ENCODE measurements at places on chromosomes 7 and 10. TPM values are rescaled to one million over a fixed set of nuclear protein-coding genes. Genes with fewer than 3 reads are reported as not detected.

The ZNF786 gene
- 3.5 TPM for total RNA-seq

The MINDY4 gene
- 6.0 TPM for total RNA-seq

The DNAH11 gene
- total RNA-seq: 3.7 TPM

The OR2A5 gene
- not detected for total RNA-seq

The CUL2 gene
- 28.2 TPM for total RNA-seq

The SLC39A12 gene
- total RNA-seq: not detected

The SEMA4G gene
- 3.4 TPM for total RNA-seq

The CPSF4 gene
- 17.9 TPM for total RNA-seq

DNA sequence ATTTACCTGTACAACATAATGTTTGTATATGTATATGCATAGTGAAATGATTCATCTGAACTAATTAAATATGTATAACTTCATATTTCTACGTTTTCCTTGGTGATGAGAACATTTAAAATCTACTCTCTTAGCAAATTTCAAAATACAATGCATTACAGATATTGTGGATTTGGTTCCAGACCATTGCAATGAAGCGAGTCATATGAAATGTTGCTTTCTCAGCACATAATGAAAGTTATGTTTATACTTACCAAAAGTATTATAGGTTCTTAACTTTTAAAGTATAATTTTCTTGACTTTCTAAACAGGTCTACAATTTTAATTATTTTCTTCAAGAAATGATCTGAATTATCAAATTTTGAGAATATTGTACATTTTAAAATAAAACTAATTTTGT, 189.2 kb downstream of the CSTF2T start:
- no peak for DNase-seq

DNA sequence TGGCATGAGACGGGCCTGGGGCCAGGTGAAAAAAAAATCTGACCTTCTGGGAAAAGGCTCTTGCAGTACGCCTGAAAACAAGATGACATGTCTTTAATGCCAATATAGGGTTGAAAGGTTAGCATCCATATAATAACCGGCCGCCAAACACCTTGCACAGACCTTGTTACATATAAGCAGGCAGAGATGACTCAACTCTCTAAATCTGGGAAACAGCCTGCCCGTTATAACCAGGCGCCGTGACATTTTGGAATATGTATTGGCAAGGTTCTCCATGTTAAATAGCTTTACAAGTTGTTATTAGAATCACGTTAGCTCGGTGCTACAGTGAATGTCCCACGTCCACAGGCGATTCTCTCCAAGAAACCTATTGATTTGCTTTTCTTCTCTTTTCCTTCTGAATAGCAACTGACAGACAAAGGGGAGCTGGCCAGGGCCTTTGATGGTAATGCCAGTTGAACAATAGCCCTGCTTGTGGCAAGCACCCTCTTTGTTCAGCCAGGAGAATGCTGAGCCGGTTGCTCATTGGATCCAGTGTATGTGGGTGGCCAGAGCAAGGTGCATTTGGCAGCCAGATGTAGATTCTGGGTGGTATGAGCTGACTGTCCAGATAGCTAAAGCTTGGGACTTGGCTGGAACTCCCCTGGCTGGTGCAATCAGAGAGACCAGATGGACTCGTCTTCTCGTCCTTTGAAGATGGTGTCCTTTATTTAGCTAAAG, 80.1 kb upstream of the AUTS2 start:
- no peak for DNase-seq

DNA sequence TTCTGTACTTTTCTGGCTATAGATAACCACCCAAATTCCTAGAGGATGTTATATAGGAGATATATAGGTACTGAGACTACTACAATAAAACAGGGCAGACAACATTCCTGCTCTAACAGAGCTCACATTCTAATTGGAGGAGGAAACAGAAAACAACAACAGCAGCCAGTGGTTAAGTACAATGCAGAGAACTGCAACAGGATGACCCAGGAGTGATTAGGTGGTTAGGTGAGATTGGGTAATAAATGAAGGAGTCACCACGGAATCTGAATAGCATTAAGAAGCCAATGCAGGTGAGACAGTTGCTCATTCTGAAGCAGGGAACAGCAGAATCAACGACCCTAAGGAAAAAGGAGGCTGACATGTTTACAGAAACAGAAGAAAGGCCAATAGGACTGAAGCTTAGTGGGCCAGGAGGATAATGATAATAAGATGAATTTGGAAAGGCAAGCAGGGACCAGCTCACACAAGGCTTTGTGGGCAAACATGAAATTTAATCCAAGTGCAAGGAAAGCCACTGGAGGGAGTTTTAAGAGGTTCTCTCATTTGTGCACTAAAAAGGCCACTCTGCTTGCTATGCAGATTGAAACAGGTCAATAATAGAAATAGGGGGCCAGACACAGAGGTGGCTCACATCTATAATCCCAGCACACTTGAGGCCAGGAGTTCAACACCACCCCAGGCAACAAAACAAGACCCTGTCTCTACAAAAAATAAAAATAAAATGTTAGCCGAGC, 16.9 kb upstream of the REEP3 start:
- no peak for DNase-seq

GRCh38 chr10:20552382-20552781, 344.7 kb downstream of the NEBL start:
- no peak for DNase-seq

DNA sequence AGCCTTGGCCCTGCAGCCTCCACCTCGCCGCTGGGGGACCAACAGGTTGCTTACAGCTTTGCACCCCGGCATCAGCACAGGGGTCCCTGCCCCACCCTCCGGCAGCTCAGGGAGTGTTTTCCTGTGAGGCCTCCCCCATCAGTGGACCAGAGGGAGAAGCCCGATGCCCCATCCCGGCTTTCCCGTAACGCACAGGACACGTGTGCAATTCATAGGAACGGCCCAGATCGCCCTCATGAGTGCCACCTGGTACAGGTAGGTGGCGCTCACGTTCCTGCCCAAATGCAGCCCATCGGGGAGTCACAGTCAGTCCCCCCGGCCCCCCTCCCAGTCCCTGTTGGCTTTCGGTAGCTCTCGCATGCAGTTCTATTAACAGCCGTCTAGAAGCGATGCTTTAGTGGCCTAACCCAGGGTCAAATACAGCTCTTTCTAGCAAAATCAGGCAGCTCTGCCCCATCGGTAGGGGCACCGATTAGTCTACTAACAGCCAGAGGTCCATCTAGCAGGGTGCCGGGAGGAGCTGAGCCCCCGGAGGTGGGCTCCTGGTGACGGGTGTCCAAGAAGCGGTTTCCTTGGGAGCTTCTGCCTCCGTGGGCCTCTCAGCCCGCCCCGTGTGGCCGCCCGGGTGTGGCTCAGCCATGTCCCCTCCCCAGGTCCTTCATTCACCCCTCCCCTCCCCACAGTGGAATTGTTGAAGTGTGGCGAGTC, 48.4 kb upstream of the GTF2IRD1 start:
- peak; percentile 9 for DNase-seq

GRCh38 chr7:12945901-12946300, 258.5 kb downstream of the ARL4A start:
- DNase-seq: no peak

- no peak for DNase-seq
Measured at GRCh38 chr10:132861884-132862461, 76.0 kb upstream of the NKX6-2 start.

GRCh38 chr7:122520971-122521555, 177.9 kb downstream of the RNF133 start:
- DNase-seq: no peak

DNA sequence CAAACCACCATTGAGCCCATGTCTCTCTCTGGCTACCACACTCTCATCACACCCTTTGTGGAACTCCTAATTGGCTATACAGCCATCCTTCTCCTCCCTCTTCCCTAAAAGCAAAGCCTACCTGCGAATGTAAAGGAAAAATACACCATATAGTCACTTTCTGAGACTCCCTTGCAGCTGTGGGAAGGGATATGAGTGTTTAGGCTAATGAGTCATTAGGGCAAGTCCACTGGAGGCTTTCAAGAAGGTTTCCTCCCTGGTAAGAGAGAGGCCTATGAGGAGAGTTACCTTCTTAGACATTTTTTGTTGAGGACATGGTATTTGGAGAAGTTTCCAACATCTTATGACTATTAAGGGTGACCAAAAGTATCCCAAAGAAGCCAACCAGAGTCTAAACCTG, 4.1 kb upstream of the TMEM243 start:
- no peak for DNase-seq

- DNase-seq: no peak
Measured at GRCh38 chr10:14219411-14219810, 111.3 kb downstream of the FRMD4A start.

DNA sequence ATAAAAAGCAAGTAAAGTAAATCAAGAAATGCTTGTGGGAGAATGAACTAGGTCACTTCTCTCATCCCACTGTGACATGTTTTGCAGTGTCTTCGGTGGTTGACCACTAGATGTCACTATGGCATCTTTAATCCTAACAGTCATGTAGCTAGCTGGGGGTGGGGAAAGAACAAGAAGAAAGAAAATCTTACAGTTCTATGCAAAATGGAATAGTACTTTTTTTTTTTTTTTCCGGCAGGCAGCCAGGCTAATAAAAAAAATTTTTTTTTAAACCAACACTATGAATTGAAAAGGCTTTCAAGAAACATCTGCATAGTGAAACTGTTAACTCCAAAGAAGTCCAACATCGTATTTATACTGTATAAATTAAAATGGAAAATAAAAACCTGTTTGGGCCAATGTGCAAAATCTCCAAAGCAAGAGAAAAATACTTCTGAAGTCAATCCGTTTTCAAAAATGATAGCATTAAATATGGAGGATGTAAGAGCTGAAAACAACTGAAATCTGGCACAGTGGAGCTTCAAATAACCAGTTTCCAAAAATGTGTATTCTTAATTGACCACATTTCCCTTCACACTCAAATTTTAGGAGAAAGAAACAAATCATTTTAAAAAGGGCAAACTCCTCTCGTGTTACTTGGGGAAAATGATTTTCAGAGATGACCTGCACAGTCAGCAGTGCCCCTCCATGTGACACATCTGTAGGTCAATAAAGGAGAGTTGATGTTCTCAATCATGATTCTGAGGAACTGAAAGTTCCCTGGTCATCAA, 38.5 kb downstream of the CDK1 start:
- DNase-seq: no peak

- DNase-seq: no peak
Measured at GRCh38 chr10:49173201-49173772, 14.9 kb downstream of the TMEM273 start.

- no peak for DNase-seq
Measured at GRCh38 chr7:100875356-100875751, 451 bp downstream of the SRRT start.

DNA sequence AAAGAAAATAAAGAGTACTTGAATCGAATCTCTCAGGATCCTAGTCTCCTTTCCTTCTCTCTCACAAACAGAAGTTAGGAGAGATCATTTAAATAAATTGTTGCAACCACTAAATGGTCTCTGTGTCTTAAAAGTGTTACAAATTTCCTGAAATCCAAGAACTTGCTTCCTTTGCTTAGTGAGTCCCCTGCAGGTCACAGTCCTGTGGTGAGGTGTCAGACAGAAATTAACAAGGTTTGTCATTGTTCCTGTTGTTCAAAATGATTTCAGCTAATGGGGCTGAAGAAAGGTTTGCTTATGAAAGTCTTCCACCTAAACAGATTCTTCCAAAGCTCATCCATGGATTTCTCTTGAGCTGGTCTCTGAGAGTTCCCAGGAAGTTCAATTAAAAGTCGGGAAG, 151.6 kb upstream of the SLC26A5 start:
- no peak for DNase-seq

DNA sequence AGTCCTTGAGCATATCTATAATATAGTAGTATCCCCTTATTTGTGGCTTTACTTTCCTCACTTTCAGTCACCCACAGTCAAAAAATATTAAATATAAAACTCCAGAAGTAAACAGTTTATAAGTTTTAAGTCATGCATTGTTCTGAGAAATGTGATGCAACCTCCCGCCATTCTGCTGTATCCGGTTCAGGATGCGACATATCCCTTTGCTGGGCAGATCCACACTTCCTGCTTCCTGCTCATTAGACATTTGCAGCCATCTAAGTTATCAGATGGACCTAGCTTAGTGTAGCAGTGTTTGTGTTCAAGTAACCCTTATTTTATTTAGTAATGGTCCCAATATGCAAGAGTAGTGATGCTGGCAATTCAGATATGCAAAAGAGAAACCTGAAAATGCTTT, 38.9 kb upstream of the BMS1 start:
- no peak for DNase-seq

- no peak for DNase-seq
Measured at GRCh38 chr10:61592581-61592980, 70.1 kb upstream of the CABCOCO1 start.

- DNase-seq: no peak
Measured at GRCh38 chr10:75145590-75145989, 34.1 kb downstream of the SAMD8 start.

DNA sequence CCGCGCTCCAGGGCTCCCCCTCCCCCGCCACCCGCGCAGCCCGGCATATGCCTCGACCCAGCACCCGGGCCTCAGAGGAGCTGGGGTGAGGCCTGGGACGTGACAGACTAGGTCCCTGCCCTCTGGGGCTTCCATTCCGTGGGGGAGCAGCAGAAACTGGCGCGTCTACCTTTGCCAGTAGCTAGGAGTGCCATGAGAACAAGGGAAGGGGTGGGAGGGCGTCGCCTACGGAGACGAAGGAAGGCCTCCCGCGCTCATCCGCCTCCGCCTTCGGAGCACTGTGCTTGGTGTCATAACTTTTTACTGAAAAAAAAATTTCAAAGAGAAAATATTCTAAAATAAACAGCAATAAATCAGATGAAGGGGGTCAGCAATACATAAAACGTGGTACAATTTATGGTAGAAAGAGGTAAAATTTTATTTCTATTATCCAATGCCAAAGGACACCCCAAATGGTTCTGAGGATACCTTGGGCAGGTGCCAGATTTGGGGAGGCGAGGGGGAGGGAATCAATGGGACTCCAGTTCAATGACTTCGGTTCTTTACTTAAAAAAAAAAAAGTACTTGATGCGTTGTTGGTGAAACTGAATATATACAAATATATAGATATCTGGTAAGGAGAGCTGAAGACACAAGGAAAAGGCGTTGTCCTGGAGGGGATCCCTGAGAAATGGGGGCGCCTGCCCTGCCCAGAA, 35.1 kb upstream of the GRID1 start:
- peak; percentile 63 for DNase-seq

DNA sequence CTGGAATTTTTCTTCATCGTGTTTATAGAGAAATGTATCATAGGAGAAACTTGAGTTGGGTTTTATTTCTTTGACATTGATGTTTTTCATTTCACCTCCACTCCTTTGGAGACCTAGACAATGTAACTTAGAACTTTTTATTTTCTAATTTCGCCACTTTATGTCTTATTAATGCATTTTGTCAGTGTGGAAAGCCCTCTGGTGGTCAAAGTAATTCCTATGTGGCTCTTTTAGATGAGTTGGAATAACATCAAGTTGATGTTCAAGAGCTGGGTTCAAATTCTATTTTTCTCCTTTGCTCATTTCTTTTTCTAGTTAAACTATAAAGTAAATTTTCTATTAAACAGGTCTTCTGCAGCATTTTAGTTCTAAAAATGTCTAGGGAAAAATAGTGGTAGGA, 478.6 kb downstream of the LRMDA start:
- no peak for DNase-seq

DNA sequence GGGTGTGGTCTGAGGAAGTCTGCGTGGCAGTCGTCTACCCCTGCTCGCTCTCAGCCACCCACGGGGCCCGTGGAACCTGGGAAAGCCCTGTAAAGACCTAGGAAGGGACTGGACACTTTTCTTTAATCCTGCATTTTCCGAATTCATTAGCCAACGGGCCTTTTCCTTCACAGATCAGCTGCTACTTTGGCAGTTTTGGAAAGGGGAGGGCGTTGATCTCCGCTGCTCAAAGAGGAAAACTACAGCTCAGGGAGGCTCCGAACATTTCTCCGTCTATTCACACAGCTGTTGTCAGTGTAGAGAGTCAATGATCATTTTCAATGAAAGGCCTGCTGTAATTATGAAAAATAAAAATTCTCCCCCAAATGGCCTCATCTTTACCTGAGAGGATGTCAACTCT, 450.1 kb upstream of the MKI67 start:
- no peak for DNase-seq
